ENCODE measurements at places on chromosomes 16 and 17.

GRCh38 chr16:31005350-31006085, 4.9 kb downstream of the STX1B start:
- DNase-seq: no peak

DNA sequence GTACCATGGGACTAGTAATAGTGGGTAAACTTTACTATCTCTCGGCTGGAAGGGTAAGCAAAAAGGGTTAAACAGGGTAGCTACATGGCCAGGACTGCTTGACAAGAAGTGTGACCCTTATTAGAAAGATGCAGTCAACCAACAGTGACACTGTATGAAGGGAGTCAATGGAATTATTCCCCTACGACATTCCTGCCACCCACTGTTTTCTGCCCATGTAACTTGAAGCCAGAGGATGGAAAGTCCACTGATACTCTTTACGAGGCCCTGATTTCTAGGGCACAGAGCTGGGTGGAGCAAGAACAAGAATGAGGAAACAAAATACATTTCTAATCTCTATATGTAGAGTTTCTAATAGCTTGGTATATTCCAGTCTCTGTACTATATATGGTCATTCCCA, 1102.5 kb downstream of the CDH11 start:
- no peak for DNase-seq

DNA sequence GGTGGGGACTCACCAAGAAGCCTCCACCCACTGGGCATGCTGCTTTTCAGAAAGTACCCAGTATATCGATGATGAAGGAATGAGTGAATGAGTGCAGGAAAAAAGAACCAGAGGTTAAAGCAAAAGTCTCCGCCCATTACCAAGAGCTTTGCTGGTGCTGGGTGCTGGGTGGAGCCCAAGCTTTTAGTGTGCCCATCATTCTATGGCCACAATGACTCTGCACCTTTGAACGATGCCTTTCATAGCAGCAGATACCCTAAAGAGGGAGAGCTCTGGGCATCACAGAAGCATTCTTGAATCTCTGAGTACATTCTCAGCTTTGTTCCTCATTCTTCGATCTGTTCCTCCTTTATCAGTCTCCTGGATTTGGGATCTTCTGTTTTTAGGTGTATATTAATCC, 450.7 kb upstream of the CCL2 start:
- DNase-seq: no peak

- DNase-seq: peak; percentile 96
Observed at GRCh38 chr16:27268376-27269299, at the start of gene NSMCE1. Gene NSMCE1, minus strand, starts transcription at chr16:27268772. Its CDS starts 11,202 bp downstream, at chr16:27257570.

- DNase-seq: no peak
Observed at GRCh38 chr17:29190039-29190438, 9.8 kb upstream of the MYO18A start.

GRCh38 chr16:1042049-1042744, 30.4 kb upstream of the SSTR5 start:
- no peak for DNase-seq

GRCh38 chr17:4785311-4786105, 656 bp downstream of the VMO1 start:
- DNase-seq: no peak

DNA sequence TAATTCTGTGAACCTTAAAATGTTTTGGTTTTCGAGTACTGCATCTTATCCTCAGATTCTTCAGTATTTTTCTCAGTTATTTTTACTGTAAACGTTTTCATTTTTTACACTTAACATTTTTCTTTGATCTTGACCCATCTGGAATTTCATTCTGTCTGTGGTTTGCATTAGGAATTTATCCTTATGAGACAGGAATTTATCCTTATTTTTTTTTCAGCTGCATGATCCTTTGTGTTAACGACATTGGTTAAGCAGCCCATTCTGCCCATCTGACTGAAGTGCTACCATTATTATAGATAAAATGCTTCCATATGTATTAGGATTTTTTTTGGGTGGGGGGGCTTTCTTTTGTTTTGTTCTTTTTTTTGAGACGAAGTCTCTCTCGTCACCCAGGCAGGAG, 41.0 kb downstream of the SNX29 start:
- DNase-seq: no peak

- no peak for DNase-seq
Observed at GRCh38 chr17:76797241-76797840, 59.4 kb downstream of the MFSD11 start.

DNA sequence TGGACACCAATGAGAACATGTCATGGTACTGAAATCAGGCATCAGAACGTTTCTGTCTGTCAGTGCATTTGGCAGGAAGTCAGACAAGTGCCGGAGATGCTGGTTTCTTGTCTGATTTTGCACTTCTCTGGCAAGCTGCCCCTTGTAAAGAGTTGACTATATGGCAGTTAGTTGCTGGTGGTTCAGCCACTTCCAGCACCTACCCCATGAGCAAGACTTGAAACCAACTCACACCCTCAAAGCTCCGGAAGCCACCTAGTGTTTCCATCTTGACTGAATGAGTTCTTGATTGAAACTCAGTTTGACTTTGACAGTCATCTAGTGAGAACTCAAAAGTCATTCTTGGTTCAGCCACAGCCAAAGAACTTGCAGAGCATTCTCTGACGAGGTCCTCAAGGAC, 225.1 kb downstream of the SPECC1 start:
- peak; percentile 75 for DNase-seq

DNA sequence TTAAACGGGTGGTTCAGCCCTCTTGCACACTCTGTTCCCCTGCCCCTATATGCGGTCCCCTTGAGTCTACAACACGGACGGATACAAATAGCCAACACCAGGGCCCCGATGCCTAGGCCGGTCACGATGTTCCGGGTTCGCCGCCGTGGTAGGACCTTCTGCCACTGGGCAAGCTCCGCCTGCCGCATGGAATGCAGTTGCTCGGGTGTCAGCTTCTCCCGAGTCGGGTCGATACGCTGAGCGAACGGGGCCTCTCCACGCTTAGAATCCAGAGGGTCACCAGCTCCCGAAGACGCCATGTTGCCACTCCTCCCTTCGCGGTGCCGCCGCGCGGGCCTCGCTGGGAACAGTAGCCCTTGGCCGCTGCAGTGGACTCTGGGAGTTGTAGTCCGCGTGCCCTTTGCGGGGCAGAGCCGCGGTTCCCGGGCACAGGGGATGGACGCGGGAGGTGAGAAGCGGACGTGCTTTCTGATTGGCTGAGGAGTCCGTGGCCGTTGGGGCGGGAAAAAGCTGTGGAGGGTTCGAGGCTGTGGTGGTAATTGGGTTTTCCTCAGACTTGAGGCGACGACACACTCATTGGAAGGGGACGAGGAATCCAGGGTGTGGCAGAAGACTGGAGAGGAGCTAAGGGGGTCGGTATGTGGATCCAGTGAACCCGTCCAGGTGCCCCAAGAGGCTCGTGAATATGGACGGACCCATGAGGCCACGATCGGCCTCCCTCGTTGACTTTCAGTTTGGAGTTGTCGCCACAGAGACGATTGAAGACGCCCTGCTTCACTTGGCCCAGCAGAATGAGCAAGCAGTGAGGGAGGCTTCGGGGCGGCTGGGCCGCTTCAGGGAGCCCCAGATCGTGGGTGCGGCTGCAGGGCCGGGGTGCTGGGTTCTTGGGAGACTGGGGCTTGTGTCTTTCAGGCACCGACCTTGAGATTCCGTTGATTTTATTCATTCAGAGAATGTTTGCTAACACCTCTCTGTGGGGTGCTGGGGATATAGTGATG, at the start of the genes CNTD1 and COA3:
Gene CNTD1 (plus strand): TSS at position 479 of the 998 bp plus-strand sequence. CDS start 207 bp downstream, at position 686.
Gene COA3 (minus strand): TSS at position 322 of the 998 bp plus-strand sequence. CDS start 23 bp downstream, at position 299.
- peak; percentile 87 for DNase-seq

DNA sequence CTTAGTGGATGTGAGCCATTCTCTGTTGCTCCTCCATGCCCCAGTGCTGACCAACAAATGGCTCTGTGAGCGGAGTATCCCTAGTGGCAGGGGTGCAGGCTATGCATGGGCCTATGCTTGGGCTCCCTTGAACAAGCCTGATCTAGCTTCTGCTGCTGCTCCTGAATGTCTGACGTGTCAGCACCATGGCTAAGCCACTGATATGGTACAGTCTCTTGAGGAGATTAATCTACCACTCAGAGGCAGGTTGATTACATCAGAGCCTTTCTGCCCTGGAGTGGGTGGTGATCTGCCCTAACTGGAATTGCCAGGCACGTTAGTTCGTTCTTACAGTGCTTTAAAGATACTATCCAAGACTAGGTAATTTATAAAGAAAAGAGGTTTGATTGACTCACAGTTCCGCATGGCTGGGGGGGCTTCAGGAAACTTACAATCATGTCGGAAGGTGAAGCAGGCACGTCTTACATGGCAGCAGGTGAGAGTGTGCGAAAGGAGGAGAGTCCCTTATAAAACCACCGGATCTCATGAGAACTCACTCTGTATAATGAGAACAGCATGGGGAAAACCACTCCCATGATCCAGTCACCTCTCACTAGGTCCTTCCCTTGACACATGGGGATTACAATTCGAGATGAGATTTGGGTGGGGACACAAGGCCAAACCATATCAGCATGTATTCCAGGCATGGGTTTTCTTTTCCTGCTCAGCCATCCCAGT, 41.5 kb upstream of the B4GALNT2 start:
- no peak for DNase-seq

GRCh38 chr16:10081201-10081940, 100.9 kb downstream of the GRIN2A start:
- DNase-seq: no peak

- DNase-seq: no peak
Observed at GRCh38 chr17:56917559-56918296, 3.9 kb upstream of the TRIM25 start.

- no peak for DNase-seq
Observed at GRCh38 chr16:82344157-82344556, 174.1 kb upstream of the MPHOSPH6 start.

DNA sequence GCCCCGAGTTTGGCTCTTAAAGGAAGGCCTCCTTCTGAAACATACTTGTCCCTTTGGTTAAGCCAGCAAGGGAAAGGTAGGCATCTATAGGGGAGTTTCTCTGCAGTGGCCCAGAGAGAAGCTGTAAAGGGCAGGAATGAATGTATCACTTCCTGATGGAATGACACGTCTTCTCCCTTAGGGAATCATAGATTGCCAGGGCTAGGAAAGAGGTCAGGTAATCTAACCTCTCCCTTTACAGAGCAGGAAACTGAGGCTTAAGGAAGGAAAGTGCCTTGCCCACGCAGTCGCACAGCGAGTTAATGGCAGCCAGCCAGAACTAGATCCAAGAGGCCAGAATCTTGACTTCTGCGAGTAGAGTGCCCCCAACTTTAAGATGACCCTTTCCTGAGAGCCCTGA, 66.1 kb downstream of the NEUROD2 start:
- no peak for DNase-seq

DNA sequence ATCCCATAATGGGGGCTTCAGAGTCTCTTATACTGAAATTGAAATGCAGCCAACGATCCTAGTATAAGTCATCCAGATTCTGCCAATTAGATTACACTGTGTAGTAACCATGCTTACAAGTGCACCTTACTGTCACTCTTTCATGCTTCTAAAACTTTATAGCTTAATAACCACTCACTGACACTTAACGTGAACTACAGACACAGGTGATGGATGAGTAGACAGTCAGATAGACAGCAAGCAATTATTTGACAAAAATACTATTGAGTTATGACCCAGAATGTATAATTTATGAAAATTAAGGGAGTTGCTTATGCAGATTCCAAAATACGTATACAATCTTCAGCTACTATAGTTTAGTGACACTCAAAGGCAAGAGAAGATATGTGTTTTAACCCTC, 6.3 kb downstream of the CDH8 start:
- DNase-seq: no peak

DNA sequence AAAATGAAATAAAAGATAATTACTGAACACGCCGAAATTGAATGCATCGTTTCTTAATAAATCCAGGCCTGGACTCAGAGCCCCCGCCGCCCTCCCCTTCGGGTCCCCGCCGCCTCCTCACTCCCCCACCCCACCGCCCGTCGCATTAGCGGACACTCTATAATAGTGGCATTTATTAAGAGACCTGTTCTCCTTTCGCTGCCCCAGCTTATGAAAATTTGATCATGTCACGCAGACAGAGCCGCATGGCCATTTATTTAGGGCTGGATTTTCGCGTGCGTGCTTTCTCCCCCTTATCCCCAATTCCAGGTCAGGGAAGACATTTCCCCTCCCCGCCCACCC, 6.3 kb upstream of the HOXB2 start:
- DNase-seq: no peak

GRCh38 chr16:86809458-86809955, 231.2 kb downstream of the FOXL1 start:
- DNase-seq: no peak

GRCh38 chr17:30199600-30199999, 35.9 kb downstream of the SLC6A4 start:
- no peak for DNase-seq

All from stimulated activated effector memory CD8-positive, alpha-beta T cell treated with anti-CD3 and anti-CD28 coated beads, Interleukin-12 subunit alpha, Interleukin-12 subunit beta, amount 100 ng/mL, for 72 hours (primary cell).